ENCODE measurements at places on chromosomes 3 and 15. TPM values are rescaled to one million over a fixed set of nuclear protein-coding genes. Genes with fewer than 3 reads are reported as not detected.

LMOD3 gene
- not detected for total RNA-seq

ITIH1 gene
- not detected for total RNA-seq

STAC gene
- total RNA-seq = 1.2 TPM

GREM1 gene
- not detected for total RNA-seq

TICRR gene
- 8.5 TPM for total RNA-seq

KBTBD13 gene
- total RNA-seq = not detected

CACNA2D2 gene
- not detected for total RNA-seq

LRTM1 gene
- total RNA-seq = not detected

LOXL1 gene
- total RNA-seq = 4.7 TPM

LRRC31 gene
- total RNA-seq = not detected

LTK gene
- 0.17 TPM for total RNA-seq

BFSP2 gene
- total RNA-seq = not detected

BTLA gene
- not detected for total RNA-seq

OR5K2 gene
- not detected for total RNA-seq

ANAPC13 gene
- total RNA-seq = 78.4 TPM

SLC6A20 gene
- not detected for total RNA-seq

TNFSF10 gene
- total RNA-seq = 0.25 TPM

Measured in MCF 10A (cell line).